Left forelimb (tissue), 1 donor: ENCODE measurements at places on chromosomes 12 and 14.

- no peak for DNase-seq
Observed at GRCh38 chr12:92192360-92192759, 46.7 kb upstream of the BTG1 start.

- DNase-seq = no peak
Observed at GRCh38 chr14:22653012-22653621, 9.0 kb upstream of the OR6J1 start.

- DNase-seq = no peak
Observed at GRCh38 chr14:31223331-31223730, 15.7 kb upstream of the HECTD1 start.

DNA sequence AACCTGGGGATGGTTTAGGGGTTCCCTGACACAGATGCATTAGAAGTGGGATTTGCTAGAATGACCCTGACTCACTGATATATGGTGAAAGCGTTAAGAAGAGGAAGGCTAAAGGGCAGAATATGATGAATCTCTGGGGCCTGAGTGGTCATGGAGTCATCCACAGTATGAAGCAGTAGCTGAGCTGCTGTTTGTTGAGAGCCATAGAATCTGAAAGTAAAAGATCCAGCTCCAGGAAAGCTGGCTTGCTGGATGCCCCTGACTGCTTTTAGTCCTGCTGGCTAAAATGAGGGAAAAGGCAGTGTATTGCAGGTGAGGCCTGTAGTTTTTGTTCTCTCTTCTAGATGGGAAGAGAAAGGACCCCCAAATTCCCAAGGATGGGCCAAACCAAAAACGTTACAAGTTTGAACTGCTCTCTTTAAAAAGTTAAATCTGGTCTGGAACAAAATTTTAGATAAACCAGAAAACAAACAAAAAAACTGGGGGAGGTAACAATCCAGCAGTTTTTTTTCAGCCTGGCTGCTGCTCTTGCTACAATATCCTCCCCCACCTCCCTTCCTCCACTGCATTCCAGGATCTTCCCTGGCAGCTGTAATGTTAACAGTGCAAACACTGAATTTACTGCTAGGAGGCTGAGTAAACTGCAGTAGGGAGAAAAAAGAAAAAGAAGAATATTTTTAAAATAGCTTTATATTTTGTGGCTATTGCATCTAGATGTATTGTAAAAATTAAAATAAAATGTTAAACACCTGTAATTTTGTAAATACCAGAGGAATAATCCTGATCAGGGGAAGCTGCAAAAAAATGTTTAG lies 16.5 kb downstream of the SEL1L start:
- no peak for DNase-seq

- DNase-seq = no peak
Observed at GRCh38 chr14:106840991-106841390, 1314.6 kb downstream of the TMEM121 start.
